ENCODE measurements at places on chromosomes 3 and 15.
A peak's percentile ranks its signal among the peaks of the same experiment; 100 is the strongest.

- no peak for DNase-seq
These were observed 252.3 kb upstream of the LRTM1 start for GRCh38 chr3:55180161-55180560.

- DNase-seq = no peak
These were observed 287.6 kb upstream of the STT3B start for GRCh38 chr3:31244929-31245817.

- DNase-seq = no peak
These were observed 14.6 kb downstream of the ZNF860 start for GRCh38 chr3:31996195-31996594.

- no peak for DNase-seq
These were observed 151.0 kb upstream of the ROBO2 start for GRCh38 chr3:76888856-76889255.

GRCh38 chr15:36755341-36756000 lies 176.0 kb downstream of the CDIN1 start:
- no peak for DNase-seq

DNA sequence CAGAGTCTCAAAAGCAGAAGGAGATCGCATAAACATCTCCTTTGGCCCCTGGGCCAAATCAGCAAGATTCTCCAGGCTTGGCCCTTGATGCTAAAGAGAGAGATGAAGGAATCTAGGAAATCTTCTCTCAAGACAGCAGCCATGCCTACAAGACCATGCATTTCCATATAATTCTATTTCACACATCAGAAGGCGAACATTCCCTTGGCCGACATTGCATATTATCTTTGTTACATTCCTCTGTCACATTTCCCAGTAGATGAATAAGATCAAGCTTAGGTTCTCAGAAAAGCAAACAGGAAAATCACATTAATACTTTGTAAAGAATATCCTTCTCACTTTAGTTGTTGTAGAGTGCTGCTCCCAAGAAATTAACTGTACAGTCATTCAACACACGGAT lies 21.3 kb downstream of the GASK1A start:
- no peak for DNase-seq

DNA sequence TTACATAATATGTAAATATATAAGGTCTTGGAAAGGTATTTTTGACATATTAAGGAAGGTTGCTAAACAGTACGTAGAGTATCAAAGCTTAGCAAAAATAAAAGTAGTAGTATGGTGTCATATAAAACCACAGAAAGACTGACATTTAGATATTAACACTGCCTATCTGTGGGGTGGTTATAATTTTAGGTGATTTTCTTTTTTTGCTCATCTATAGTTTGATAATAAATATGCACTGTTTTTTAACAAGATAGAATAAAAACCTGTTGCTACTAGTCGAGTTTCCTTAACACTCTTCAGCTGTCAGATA lies 40.7 kb downstream of the ETV5 start:
- DNase-seq = no peak

GRCh38 chr3:17795711-17796110 lies 53.3 kb upstream of the TBC1D5 start:
- DNase-seq = no peak

DNA sequence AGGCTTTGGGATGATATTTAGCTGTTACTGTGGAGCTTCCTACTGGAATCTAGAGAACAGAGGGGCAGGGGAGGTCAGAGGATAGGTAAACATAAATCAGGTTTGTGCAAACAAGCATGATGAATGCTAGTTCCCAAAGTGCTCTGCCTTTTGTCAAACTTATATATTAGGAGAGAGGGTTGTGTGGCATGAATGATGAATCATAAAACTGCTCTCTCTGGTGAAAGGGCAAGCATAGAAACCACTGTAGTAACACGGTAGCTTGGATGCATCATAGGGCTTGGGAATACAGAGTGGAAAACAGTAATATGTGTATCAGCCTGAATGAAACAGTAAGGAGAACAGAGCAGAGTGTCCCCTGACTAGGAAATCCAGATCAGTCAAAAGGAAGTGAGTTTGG lies 486.7 kb downstream of the IL5RA start:
- no peak for DNase-seq

DNA sequence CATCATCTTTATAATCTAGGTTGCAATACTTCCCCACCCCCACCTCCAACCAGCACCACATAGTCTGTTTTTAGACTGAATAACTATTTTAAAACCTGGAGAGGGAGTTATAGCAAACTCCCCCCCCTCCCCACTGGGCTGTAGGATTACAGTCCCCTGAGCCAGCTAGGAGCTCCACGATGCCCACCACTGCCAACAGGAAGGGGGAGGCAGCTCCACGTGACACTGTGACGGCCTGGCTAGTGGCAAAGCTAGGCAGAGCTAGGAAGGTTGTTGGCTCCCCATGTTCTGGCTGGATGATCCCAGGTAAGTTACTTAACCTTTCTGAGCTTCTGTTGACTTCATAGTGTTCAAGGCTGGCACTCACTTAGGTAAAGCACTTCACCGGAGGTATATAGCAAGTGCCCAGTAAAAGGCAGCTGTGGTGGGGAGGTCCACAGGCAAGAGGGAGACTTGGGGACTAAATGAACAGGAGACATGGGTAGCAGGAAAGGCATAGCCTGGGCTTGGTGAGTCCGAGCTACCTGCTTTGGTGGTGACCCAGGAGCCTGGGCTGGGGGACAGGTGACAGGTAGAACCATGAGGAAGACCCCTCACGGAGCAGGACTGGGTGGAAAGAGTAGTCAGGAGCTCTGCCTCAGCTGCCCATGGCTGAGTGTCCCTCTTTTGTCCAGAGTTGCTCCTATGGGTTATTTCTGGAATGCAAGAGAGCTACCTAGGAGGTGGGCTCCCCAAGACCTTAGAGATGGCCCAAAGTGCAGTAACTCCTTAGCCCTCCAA lies 4.0 kb upstream of the TBC1D21 start:
- DNase-seq = no peak

DNA sequence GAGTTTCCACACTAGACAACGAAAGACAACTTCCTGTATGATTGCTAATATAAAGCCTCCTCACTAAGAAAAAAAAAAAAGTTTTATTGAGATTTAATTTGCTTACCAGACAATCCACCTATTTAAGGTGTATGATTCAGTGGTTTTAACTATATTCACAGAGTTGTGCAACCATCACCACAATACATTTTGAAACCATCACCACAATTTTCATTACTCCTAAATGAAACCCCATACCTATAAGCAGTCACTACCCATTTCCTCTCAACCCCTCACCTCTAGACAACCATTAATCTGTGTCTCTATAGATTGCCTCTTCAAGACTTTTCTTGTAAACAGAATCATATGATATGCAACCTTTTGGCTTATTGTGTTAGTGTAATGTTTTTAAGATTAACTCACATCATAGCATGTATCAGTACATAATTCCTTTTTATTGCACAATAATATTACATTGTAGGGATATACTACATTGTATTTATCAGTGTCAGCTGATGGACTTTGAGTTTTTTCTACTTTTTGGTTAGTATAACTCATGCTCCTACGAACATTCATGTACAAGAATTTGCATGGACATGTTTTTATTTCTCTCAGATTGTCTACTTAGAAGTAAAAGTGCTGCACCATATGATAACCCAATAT lies 339.7 kb downstream of the NLGN1 start:
- no peak for DNase-seq

DNA sequence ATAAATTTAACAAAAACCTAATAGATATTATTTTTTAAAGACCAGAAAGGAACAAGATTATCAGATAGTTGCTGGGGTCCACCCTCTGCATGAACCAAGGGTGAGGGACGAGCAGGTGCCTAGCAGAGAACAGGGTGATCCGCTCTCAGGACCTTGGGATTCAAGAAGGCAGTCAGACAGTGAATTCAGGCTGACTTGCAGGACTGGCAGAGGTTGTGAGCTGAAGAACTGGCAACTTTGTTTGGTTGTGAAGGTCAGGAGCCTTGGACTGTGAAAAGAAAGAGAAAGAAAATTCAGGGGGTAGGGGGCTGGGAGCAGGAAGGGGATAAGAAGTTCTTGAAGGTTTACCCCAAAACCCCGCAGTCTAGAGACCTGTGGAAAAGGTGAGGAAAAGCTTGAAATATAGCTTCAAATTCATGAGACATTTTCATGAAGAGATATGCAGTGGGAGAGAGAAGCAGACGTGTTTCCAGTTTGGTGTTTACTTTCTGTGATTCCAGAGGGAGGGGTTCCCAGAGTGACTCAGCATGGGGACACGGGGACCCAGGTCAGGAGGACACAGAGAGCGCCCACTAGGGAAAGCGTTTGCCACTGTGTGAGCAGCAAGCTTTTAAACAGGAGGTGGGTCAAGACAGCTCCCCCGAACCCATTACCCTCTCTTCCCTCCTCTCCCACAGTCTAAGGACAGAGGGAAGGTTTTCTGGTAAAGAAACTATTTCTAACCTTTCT lies 217.2 kb upstream of the UMPS start:
- no peak for DNase-seq

GRCh38 chr3:65953301-65953812 lies 85.4 kb downstream of the MAGI1 start:
- DNase-seq = no peak

- no peak for DNase-seq
These were observed 153.2 kb upstream of the MEF2A start for GRCh38 chr15:99412626-99413025.

DNA sequence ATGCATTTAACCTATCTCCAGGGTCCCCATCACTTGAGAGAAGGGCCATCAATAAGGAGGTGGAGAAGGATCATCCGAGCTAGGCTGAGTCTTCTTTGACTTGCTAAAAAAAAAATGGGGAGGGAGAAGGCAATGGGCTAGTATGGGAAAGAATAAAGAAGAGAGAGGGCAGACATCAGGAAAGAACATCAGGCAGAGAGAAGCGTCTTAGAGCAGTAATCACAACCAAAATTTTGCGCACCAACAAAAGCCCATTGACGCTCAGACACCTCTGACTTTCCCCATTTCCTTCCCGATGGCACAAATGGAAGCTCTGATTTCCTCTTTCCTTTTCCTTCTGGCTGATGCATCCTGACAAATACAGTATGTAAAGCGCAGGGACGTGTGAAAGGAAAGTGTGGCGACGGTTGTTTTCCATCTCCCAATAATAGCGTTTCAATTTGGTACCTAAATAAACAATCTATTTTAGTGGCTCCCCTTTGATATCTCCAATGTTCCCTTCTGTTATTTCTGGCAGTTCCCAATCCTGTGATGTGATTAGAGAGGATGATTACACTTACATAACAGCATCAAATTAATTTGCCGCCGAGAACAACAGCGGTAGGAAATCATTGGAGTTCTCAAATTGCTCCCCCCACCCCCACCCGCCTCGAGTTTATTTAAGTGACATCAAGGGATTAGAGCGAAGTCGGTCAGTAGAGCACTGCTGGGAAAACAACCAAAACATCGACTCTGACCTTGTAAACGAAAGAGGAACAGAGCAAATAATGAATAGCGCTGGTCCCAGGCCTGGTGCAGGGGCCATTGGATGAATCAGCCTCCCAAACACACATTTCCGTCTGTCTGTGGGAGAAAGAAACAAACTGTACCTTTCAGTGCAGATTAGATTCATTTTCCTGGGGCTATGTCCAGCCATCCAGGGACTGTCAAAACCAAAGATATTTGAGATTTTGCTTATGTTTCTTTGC lies 273.3 kb upstream of the ICE2 start:
- DNase-seq = no peak

GRCh38 chr15:79769069-79769481 lies 127.7 kb downstream of the MTHFS start:
- DNase-seq = no peak

- DNase-seq = no peak
These were observed 98.5 kb downstream of the STAG1 start for GRCh38 chr3:136653628-136654027.

DNA sequence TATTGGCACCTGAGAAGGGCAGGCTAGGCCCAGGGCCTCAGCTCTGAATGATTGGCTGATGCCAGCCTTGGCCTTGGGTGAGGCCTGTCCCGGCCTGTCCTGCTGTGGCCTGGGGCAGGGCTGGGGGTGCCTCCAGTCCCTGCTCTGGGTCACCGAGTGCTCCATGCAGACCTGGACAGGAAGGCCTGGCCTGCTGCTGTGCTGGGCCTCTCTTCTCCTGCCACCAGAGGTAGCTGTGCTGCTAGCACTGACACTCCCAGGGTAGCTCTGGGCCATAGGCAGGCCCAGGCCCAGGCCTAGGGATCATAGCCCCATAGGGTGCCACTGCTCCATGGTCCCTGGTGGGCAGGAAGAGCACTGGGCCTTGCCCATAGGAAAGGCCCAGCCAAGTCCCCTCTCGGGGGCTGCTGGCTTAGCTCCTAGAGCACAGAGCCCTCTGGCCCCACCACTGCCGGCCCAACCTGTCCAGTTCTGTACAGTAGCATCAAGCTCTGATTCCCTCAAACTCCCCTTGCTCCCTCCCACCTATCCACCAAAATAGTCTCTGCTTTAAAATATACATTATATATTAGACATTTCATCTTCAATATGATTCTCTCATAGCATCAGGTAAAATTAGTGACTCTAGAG lies 18.2 kb downstream of the ABTB1 start:
- no peak for DNase-seq

GRCh38 chr3:48466386-48467109 lies 20.0 kb downstream of the ATRIP start:
- peak; percentile 39 for DNase-seq

DNA sequence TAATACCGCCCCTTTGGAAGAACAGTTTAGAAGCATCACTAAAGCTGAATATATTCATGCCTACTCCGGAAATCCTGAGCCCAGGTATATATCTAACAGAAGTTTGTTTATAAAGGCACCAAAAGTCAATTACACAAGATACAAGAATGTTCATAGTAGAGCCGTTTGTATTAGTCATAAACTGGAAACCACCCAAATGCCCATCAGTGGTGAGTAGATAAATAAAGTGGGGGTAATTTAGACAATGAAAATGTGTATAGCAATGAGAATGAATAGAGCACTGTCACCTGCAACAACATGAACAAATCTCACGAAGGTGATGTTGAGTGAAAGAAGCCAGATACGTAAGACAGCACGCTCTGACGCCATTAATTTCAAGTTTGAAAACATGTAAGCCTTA lies 68.3 kb upstream of the GLCE start:
- no peak for DNase-seq

GRCh38 chr15:80325206-80325605 lies 73.2 kb upstream of the CTXND1 start:
- DNase-seq = no peak

GRCh38 chr3:141539431-141540187 lies 52.8 kb downstream of the RASA2 start:
- DNase-seq = no peak

- DNase-seq = no peak
These were observed 471 bp downstream of the NKIRAS1 start for GRCh38 chr3:23916152-23916885.

GRCh38 chr3:122961146-122961545 lies 66.4 kb downstream of the SEMA5B start:
- no peak for DNase-seq

GRCh38 chr3:100205171-100205570 lies 55.6 kb upstream of the TBC1D23 start:
- DNase-seq = no peak

GRCh38 chr3:59831394-59831793 lies 781.6 kb upstream of the CFAP20DC start:
- DNase-seq = no peak

GRCh38 chr15:39852250-39852649 lies 67.8 kb downstream of the GPR176 start:
- DNase-seq = no peak
